ENCODE measurements at places on chromosomes 7 and 10.
A peak's percentile ranks its signal among the peaks of the same experiment; 100 is the strongest.

- no peak for DNase-seq
Measured at GRCh38 chr10:116355341-116355740, 31.1 kb downstream of the CCDC172 start.

- no peak for DNase-seq
Measured at GRCh38 chr10:96287392-96288105, 16.2 kb upstream of the BLNK start.

DNA sequence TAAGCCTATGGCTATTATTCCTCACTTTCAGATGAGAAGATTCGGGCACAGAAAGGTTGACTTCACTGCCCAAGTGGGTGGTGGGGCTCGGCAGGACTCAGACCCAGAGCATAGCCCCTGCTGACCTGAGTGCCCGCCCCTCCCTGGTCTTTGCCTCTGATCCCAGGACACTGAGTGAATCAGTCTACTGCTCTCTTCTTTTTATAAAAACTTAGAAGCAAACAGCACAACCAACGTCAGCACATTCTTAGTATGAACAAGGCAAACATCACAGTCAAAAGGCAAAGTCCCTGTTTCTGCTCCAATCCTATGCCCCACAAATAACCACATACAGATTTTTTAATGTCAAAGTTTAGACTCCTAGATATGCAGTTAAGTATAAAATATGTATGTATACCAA, 237.8 kb downstream of the ZMYND11 start:
- DNase-seq = no peak

DNA sequence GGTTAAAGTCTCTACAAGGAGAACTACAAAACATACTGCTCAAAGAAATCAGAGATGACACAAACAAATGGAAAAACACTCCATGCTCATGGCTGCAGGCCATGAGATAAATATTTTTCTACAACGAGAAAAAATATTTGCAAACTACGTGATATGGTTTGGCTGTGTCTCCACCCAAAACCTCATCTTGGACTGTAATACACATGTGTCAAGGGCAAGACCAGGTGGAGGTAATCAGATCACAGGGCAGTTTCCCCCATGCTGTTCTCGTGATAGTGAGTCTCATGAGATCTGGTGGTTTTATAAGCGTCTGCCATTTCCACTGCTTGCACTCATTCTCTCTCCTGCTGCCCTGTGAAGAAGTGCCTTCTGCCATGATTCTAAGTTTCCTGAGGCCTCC, 57.8 kb downstream of the COA1 start:
- DNase-seq = no peak

DNA sequence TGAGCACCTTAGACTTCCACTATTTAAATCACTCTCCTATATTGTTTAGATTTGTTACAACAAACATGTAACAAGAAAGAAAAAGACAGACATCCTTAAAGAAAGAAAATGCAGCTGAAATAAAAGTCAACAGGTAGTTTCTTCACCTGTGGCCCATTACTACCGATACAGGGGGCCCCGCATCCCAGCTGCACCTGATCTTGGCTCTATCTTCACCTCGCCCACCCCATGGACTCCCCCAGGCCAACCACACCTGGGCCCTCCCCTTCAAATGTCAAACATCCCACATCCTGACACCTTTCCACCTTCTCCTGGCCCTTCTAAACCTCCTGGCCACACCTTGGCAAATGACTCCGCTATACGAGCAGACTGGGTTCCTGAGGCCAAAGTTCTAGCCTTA, 7.0 kb downstream of the DDX56 start:
- DNase-seq = no peak

DNA sequence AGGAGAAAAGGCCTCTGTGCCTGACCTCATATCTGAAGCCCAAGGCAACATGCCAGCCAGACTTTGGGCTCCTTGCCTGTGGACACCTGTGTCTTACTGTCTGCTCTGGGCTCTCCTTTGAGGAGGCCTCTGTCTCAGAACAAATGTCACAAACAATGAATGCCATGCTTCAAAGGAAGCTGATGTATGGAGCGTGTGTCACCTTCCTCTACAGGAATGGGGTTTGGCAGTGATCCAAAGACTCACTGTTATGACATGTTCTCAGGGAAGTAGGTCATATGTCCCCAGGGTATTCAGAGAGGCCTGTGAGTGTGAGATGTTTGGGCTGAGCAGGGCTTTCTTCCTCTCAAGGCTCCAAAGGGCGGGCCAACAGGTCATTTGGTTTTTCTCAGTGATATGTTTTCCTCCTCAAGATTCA, 38.4 kb downstream of the PTPRE start:
- no peak for DNase-seq

GRCh38 chr7:156147756-156148504, 335.7 kb upstream of the SHH start:
- no peak for DNase-seq

GRCh38 chr10:101351477-101351876, 2.5 kb upstream of the BTRC start:
- DNase-seq = no peak

- DNase-seq = peak; percentile 51
Measured at GRCh38 chr10:107653832-107654287, 489.4 kb upstream of the SORCS1 start.

DNA sequence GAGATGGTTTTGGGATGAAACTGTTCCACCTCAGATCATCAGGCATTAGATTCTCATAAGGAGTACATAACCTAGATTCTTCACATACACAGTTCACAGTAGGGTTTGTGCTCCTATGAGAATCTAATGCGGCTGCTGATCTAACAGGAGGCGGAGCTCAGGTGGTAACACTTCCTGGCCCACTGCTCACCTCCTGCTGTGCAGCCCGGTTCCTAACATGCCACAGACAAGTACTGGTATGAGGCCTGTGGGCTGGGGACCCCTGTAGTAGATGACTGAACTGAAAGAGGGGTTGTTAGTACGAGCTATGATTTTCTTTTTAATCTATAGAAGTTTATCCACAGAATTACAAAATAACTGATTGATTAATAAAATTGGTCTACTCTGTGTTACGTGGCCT, 48.1 kb downstream of the DGKB start:
- no peak for DNase-seq

DNA sequence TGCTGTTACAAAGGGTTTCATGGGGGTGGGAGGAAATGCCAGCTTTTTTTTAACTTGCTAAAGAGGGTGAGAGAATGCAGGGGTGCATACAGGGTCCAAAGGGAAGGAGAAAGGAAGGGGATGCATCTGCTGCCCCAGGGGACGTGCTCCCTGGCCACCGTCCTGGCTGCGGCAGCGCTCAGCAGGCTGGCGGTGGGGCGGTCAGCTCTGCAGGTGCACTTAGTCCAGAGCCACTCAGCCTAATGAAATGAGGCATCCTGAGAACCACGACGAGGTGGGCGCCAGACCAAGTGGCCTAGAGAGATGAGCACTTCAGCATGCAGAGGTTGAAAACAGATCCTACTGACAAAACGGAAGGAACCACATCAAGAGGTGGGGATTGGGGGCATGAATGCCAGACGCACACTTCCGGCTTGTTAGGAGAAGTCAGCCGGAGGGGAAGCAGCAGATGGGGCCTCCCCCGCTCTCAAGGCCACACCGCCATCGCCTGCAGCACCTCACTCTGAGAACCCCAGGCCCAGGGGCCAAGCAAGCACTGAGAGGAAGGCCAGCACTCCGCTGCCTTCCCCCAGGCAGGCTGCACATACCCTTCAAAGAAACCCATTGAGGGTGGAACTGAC, 94.5 kb downstream of the MAD1L1 start:
- DNase-seq = no peak

GRCh38 chr10:77546042-77546441, 91.6 kb downstream of the KCNMA1 start:
- no peak for DNase-seq

- no peak for DNase-seq
Measured at GRCh38 chr7:91463330-91463729, 199.1 kb downstream of the FZD1 start.

- DNase-seq = no peak
Measured at GRCh38 chr7:46970476-46970875, 611.4 kb downstream of the TNS3 start.
